H7 (cell line): ENCODE measurements at places on chromosomes 7 and 10.

DNA sequence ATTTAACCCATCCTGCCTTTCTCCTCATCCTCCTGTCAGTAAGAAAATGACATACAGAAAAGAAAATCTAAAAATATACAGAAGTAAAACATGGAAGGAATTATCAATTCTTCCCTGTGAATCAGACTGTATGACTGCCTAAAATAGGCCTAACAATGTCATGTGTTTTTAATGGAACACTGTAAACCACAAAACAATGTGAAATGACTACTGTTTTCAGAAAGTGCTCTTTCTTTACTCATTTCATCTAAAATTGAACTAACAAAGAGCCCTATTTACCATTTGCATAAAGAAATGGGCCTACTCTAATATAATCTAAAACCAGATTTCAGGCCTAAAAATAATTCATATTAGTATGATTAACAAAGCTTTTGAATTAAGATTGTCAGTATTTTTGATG lies 35.7 kb downstream of the SEMA3E start:
- DNase-seq: no peak

- no peak for DNase-seq
Observed at GRCh38 chr7:51827631-51828030, 511.0 kb upstream of the COBL start.

DNA sequence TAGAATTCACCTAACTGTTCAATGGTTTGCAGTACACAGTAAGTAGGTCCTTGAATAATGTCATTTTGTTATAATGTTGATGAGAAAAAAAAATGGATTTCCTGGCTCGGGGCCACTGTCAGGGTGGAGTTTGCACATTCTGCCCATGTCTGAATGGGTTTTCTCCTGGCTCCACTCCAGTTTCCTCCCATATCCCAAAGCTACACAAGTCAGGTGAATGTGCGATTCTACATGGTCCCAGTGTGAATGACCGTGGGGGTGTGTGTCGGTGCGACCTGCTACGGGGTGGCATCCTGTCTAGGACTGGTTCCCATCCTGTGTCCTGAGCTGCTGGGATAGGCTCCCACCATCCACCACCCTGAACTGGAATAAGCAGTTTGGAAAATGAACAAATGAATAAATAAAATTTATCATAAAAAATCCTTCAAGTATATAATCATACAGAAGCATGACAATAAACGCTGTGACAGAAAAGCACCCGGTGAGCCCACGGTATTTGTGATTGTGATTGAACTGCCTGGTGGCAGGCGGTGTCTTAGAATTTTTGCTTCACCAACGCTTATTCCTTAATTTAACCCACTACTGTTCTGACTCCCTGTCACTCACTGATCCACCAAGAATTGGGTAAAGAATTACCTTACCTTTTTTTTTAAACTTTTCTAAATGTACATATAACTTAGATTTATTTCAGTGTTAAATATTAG lies 114.1 kb downstream of the ICA1 start:
- no peak for DNase-seq

- DNase-seq: peak; percentile 70
Observed at GRCh38 chr10:8048281-8049008, 6.0 kb upstream of the GATA3 start.

DNA sequence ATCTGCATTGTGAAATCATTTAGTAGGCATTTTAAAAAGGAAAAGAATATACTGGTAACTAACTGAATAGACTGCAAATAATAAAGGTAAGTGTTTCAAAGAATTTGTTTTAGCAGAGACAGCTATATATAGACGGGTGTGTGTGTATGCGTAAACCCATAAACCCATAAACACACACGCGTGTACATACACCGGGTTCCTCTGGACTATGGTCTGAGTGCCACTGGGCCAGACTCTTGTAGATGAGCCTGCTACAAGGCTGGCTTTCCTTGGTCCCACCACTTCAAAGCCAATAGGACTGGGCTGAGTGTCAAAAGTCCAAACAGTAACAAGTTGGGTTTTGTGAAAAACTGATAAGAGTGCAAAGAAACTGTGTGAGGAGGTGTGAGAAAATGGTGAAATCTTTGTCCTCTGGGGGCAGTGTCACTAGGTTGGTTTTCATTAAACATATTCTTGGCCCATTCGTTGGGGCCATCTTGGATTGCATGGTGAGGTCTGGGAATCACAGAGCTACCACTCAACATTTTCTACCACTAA lies 39.8 kb downstream of the GNA12 start:
- DNase-seq: no peak
